Stimulated activated naive B cell treated with anti-CD40 and anti-IgM and Interleukin-4, amounts not matched to agents 10 μg/mL and 1 μg/mL and 100 μg/mL, for 72 hours (primary cell): ENCODE measurements at places on chromosomes 12 and 14.

- DNase-seq: no peak
Observed at GRCh38 chr12:111635524-111635923, 36.4 kb upstream of the ATXN2 start.

DNA sequence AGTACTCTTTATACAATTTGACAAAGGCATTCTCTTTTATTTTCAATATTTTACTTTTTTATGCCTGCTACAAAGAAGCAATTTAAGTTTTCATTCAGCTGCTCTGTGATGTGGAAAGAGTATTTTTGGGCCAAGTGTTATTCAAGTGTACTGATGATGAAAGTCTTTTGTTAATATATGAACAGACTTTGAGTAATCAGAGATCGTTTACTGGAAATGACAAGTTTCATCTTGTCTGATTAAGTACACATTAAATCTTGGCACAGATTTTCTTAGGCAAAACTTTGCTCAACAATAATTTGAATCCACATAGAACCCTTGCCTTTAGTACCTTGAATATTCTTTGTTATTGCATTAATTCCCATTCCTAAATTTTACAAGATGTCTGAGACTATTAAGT lies 13.3 kb upstream of the PZP start:
- DNase-seq: no peak

DNA sequence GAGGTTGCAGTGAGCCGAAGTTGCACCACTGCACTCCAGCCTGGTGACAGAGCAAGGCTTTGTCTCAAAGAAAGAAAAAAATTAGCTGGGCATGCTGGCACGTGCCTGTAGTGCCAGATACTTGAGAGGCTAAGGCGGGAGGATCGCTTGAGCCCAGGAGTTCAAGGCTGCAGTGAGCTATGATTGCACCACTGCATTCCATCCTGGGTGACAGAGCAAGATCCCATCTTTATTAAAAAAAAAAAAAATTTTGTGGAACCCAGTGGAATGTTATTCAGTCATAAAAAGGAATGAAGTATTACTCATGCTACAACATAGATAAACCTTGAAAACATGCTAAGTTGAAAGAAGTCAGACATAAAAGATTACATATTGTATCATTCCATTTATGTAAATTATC lies 8.3 kb upstream of the ERBB3 start:
- DNase-seq: no peak

GRCh38 chr12:110444455-110444854 lies 5.7 kb downstream of the ARPC3 start:
- DNase-seq: no peak

- DNase-seq: no peak
Observed at GRCh38 chr12:92206596-92206995, 61.0 kb upstream of the BTG1 start.

- DNase-seq: no peak
Observed at GRCh38 chr12:29622251-29622650, 124.8 kb upstream of the OVCH1 start.

DNA sequence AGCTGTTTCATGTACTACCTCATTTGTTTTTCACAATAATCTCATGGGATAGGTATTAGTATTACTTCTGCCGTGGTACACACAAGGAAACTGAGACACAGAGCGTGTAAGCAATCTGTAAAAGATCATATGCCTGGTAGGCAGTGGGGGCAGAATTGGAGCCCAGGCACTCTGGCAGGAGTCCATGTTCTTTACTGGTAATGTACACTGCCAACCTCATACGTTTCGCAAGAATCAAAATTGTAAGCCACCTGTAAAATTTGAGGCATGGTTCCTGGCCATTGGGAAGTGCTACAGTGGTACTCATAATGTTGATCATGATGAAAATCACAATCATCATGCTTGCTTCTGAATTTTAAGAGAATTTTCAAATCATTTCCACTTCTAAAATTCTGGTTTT lies 40.7 kb downstream of the TMTC1 start:
- no peak for DNase-seq

DNA sequence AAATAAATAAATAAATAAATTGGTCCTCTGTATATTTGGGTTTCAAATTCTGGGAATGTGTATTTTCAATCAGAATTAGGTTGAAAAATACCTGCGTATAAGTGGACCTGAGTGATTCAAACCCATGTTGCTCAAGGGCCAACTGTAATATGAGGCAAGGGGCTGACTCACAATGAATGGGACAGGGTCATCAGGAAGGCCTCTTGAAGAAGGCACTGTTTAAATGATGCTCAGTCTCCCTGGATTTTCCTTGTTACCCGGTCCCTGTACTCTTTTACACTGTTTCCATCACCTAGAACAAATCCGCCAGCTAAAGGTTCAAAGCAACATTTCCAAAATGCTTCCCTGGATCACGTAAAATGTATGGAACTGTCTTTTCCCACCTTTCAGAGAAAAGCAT lies 3.8 kb downstream of the PSMB5 start:
- no peak for DNase-seq

DNA sequence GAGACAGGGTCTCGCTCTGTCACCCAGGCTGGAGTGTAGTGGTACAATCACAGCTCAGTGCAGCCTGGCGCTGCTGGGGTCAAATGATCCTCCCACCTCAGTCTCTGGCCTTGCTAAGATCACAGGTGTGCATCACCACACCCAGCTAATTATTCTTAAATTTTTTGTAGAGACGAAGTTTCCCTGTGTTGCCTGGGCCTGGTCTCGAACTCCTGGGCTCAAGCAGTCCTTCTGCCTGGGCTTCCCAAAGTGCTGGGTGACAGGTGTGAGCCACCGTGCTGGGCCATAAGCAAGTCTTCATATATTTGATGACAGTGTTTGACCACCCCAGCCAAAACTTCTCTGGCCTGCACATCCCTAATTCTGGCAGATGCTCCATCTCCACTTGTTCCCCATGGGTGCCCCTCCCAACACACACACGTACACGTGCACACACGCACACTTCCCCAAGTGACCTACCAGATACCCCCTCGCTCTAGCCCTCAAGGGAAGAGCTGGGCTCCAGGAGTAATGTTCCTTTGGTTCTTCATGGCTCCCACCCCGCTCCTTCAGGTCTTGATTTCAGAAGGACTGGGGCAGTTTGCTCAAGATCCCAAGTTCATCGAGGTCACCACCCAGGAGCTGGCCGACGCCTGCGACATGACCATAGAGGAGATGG lies 104.3 kb upstream of the FKBP4 start:
- no peak for DNase-seq

DNA sequence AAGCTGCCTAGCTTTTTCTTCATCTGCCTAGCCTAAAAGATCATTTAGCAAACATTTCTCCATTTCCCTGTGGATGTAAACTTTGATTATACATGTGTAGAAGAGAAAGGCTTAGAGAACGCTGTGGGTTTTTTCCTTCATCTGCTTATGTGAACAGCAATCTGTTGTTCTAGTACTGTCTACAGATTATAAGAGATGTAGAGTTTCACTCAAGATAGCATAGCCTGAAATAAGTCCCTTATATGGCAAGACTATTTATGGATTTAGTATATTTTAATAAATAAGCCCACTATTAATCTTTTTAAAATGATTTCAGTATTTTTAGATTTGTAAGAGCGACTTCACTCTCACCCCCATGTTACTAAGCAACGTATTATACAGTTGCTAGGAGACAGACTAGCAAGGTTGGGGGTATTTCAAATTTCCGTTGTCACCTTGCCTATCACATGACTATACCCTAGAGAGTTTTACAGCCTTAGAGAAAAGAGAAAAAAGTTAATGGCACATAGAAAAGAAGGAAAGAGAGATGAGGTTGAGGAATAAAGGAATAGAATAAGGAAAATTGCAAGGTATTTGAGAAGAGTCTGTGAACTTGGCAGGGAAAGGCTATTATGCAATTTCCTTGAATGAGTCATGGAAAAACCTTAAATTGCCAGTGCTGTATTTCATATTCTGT lies 12.2 kb upstream of the TUBA1A start:
- DNase-seq: no peak

- no peak for DNase-seq
Observed at GRCh38 chr14:31510222-31510621, 22.4 kb upstream of the GPR33 start.

- no peak for DNase-seq
Observed at GRCh38 chr12:52984136-52984535, 22.1 kb upstream of the EIF4B start.

DNA sequence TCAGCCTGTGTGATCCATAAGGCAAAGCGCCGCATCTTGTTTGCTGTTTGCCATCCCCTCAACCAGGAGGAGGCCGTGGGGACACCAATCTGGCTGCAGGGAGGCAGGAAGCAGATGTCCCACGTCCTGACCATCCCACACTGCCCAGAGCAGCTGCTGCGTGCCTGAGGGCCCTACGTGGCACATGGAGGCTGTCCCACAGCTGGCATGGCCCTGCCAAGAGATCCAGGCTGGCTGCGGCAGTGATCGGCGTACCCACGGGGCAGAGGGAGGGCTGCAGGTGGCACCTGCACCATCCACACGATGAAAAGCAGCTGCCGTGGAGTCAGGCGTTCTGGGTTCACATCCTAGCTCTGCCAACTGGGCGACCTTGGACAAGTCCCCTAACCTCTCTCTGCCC lies 42.0 kb downstream of the NCOR2 start:
- DNase-seq: no peak
